ENCODE measurements at places on chromosomes 6 and 20.

DNA sequence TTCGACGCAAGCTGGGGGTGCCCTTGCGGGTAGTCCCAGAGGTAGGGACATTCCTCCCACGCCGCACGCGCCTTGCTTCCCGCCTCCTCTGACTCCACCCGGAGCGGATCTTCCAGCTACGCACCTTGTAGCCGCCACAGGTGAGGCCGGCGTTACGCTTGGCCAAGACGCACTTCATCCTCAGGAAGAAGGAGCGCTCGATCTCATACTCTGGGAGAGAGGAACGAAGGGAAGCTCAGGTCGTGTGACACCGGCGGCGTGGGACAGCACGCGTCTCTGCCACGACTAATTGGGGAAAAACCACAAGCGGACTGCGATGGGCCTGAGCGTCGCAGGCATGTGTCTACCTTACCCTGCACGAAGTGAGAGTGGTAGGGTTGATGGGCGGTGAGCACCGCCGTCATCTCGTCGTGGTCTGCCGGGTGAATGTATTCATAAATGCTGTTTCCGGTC is 15.5 kb downstream of the SIM1 start:
- DNase-seq: no peak

DNA sequence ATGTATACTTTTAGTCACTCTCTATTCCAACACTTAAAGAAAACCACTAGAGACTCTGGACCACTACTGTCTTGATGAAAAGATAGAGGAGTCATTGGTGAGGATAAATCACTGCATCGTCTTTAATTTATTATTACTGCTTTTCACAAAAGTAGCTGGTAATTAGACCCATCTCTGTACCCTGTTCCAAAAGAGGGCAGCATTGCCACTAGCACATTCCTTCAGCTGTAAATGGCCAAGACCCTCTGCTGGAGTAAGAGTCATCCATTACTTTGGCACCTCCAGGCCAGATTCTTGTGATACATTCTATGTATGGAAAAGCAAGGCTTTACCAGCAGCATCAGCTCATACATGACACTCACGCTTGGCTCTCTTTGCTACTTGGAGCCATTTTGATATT is 49.5 kb upstream of the PREP start:
- DNase-seq: no peak

GRCh38 chr20:36082315-36082915 is 72.1 kb upstream of the EPB41L1 start:
- no peak for DNase-seq

DNA sequence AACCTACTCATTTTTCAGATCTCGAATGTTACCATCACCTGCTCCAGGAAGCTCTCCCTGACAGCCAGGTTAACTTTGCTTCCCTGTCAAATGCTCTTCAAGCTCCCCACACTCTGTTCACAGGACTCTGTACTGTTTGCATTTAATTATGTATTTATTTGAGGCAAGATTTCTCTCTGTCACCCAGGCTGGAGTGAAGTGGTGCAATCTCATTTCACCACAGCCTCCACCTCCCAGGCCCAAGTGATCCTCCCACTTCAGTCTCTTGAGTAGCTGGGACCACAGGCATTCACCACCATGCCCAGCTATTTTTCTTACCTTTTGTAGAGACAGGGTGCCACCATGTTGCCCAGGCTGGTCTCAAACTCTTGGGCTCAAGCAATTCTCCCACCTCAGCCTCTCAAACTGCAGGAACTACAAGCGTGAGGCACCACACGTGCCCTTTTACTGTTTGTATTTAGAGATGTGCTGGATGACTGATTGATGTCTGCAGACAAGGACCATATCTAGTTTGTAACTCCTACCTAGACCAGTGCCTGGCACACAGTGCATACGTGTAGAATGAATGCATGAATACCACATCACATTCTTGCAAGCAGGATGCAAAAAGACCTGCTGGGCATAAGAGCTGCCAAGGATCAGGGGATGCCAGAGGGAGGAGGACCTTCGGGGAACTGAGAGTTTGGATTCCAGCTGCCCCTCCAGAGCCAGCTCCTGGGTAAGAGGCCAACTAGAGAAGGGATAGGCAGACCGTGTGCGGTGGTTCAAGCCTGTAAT is 15.6 kb upstream of the CBFA2T2 start:
- no peak for DNase-seq

DNA sequence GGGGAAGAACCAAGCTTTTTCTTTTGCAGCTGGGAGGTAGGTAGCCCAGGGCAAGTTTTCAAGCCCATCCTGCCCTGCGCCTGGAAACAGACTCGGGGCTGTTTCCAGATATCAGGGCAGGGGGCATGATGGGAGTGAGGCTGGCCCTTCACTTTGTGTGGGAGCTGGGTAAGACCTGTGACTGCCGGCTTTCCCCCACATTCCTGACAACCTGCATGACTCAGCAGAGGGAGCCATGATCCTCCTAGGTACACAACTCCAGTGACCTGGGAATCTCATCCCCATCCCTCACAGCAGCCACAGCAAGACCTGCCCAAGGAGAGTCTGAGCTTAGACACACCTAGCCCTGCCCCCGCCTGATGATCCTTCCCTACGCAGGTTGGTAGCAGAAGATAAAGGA is 280.8 kb downstream of the SOX4 start:
- DNase-seq: no peak

DNA sequence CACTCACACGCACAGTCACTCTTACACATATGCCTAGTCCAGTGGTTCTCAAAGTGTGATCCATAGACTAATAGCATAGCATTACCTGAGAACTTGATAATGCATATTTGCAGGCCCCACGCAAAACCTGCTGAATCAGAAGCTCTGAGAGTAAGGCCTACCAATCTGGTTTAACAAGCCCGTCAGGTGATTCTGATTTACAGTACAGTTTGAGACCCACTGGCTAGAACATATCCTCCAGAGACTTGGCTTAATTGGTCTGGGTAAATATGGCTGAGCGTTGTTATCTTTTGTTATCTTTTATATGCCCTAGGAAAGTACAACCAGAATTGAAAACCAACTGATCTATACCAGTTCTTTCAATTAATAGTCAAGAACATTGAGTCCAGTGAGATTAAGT is 9.6 kb downstream of the TSPYL4 start:
- DNase-seq: no peak

- DNase-seq: peak; percentile 23
Observed at GRCh38 chr6:110688661-110689268, 126.5 kb downstream of the CDK19 start.

DNA sequence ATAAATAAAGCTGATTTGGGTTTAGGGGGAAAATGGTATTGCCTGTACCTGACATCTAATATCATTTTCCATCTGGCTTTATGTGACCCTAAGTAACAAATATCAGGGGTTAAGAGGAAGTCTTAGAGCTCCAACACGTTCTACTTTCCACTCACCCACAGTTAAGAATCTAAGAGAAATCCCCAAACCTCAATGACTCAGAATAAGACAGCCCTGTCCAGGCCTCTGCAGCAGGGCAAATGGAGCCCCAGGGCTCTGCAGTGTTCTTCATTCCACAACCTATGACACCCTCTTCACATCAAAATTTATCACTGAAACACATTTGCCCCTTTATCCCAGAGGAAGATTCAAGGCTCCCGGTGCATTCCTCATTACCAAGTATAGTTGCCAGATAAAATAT is 20.3 kb upstream of the TENT5A start:
- peak; percentile 77 for DNase-seq

DNA sequence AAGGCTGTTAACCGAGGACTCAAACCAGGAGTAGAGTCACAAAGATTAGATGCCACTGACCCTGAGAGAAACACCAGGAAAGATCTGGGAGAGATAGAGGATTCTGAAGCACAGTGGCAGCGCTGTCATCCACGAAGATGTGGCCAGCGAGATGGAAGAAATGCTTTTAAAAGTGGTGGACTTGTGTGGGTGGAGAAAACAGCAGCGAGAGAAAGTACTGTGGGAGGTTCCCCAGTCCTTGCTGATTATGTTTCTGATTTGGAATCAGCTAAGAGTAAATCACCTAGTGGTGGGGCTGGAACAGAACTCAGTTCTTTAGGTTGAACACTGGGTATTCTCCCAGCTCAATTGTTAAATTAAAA is 435 bp upstream of the ZNF322 start:
- DNase-seq: no peak

GRCh38 chr6:69868252-69868804 is 2.0 kb downstream of the COL19A1 start:
- no peak for DNase-seq

DNA sequence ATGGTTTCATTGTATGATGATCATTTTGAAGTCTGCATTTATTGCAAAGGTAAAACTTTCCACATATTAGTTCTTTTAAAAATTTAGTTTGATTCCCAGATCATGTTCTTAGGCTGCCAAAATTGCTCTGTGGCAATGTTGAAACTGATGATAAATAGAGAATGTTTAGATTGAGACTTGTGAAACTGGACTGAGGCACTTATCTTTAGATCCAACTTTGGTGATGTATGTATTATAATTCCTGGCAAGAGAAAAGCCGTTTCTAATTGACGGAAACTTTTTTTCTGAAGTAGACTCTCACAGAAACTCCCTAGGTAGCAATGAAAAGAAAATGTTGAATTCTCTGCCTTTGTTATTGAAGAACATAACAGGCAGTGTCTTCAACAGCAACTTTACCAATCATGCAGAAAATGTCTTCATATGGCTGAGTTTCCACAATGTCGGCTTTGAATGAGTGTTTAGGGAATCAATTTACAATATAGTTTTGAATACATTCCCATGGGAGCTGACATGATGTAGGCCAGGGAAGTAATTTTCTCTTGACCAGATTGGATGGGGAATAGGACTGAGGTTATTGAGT is 456.2 kb downstream of the CD109 start:
- no peak for DNase-seq

DNA sequence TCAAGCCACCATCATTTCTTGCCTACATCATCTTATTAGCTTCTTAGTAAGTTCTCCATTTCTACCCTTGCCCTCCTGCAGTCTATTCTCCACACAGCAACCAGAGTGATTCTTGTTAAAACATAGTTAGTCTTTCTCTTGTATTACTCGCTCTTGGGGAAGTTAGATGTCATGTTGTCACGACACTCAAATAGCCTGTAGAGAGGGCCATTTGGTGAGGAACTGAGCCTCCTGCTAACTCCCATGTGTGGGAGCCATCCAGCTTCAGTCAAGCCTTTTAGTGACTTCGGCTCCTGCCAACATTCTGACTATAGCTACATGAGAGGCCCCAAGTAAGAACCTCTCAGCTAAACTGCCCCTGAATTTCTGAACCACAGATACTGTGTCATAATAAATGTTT is 395.4 kb downstream of the CDC5L start:
- no peak for DNase-seq

GRCh38 chr6:7557652-7558051 is 16.2 kb downstream of the DSP start:
- no peak for DNase-seq

DNA sequence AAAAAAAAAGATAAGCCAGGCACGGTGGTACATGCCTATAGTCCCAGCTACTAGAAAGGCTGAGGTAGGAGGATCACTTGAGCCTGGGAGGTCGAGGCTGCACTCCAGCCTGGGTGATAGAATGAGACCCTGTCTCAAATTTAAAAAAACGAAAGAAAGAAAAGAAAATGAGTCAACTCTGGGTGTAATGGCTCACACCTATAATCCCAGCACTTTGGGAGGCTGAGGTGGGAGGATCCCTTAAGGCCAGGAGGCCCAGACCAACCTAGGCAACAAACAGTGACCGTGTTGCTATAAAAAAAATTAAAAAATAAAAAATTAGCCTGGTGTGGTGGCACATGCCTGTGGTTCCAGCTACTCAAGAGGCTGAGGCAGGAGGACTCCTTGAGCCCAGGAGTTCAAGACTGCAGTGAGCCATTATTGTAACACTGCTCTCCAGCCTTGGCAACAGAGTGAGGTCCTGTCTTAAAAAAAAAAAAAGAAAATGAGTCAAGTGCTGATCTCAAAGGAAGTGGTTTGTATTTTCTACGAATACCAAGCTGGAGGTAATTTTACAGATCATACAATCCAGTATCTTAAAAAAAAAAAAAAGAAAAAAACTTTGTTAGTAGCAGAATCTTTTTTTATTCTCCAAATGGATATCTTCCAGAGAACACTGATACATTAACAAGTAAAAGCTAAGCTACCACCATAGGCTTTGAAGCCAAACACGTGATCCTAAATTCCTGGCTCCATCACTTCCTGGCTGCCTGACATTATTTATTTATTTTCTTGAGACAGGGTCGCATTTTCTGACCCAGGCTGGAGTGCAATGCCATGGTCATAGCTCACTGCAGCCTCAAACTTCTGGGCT is 5.7 kb downstream of the COMMD7 start:
- DNase-seq: no peak

GRCh38 chr6:149033454-149033853 is 284.1 kb upstream of the TAB2 start:
- no peak for DNase-seq

DNA sequence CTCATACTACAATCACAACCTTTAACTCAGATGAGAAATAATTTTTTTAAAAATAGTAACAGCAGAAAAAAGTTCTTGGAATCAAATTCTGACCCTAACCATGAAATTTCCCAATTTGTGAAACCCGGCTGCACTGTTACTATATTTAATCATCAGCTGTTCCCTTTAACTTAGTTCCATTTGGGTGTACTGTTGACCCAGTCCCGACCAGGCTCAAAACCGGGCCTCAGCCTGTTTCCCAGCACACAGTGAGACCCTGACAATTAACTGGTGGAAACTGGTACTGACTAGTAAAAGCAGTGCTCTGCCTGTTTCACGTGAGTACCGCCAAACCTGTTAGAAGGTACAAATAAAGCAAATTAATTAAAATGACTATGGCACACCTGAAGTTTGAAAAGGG is 7.0 kb downstream of the CTCFL start:
- no peak for DNase-seq

DNA sequence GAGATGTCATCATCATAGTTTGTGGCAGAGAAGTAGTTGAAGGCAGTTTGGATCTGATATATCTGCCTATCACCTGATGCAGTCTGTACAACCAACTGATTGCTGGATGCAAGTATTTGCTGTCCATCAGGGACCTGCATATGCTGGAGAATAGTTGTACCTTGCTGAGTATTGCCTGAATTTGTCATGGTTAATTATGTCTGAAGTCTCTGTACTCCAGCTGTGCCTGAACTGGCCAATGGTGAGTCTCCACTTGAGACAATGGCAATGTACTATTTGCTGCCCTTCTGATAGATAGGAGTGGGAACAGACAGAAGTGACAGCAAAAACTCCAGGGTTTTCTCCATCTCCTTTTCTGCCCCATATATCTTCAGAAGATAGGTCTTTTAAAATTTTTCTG is 531.5 kb downstream of the EPHA7 start:
- DNase-seq: no peak

- DNase-seq: no peak
Observed at GRCh38 chr6:111743862-111744692, 129.2 kb downstream of the FYN start.

GRCh38 chr6:17458966-17459365 is 65.6 kb downstream of the CAP2 start:
- no peak for DNase-seq

GRCh38 chr20:11355345-11355744 is 562.3 kb upstream of the BTBD3 start:
- no peak for DNase-seq

- DNase-seq: no peak
Observed at GRCh38 chr6:16725145-16725864, 36.0 kb downstream of the ATXN1 start.

GRCh38 chr20:3813848-3814581 is 6.3 kb upstream of the AP5S1 start:
- no peak for DNase-seq

- no peak for DNase-seq
Observed at GRCh38 chr6:148497257-148497656, 154.6 kb downstream of the SASH1 start.
